Activated CD8-positive, alpha-beta memory T cell treated with anti-CD3 and anti-CD28 coated beads for 24 hours (primary cell): ENCODE measurements at places on chromosomes 6 and 20.

- no peak for DNase-seq
These were observed 427.4 kb upstream of the JAG1 start for GRCh38 chr20:11101243-11101642.

- DNase-seq = no peak
These were observed 11.0 kb downstream of the LY86 start for GRCh38 chr6:6599468-6599873.

GRCh38 chr6:69974193-69974592 lies 107.8 kb downstream of the COL19A1 start:
- DNase-seq = no peak

DNA sequence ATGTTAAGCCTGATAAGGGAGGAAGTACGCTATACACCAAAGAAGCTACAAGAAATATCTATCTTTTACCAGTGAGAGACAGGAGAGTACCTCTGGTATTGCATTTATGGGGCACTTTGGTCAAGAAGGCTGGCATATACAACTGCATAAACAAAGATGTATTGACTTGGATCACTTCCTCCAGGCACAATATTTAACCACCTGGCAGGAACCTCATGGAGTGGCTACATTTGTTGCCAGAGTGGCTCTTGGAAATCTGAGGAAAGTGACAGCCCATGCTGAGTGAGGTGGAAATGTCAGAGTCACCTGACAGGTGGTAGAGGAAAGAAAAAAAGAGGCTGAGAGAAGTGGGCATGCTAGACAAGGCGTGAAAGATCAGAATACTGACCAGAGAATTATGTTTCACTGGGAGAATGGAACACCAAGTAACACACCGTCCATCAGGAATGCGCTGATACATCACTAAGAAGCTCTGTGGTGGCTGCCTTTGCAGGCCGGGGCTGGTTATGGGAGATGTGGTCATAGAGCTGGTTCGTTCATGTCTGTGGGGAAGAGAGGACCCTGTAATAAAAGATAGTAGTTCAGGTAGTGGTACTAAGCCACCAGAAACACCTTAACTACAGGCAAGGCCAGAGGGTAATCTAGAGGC lies 61.4 kb upstream of the UFL1 start:
- DNase-seq = no peak

DNA sequence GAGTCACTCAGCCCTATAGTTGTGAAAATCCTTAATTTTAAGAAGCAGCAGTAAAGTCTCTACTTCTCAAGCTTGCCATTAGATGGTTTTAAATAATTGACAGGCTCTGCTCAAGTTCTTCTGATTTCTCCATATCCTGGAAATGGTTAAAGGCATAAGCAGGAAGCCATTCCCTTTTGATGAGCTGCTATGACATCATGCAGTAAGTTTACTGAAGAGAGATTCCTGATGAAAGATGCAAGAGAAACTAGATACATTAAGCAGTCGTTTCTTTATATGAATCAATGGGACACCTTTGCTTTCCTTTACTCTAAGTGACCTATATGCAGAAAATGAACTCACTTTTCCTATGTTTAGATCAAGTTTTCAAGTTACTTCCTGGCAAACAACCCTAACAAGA lies 9.8 kb downstream of the POPDC3 start:
- no peak for DNase-seq

DNA sequence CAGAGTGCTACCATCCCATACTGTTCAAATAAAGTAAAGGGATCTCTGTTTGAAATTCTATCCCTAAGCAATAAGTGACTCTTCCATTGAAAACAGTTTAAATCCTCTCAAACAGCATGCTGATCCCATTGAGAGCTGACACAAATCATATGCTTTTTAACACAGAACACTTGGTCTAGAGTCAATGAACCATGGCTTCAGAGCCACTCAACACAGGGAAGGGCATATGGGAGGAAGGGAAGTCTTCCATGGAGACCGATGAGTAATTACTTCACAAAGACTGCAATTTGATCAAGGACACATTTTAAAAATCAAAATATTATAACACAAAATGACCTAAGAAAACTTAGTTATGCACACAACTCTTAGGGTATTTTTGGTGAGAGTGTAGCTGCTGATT lies 1073.0 kb upstream of the MAP3K7 start:
- no peak for DNase-seq

GRCh38 chr6:85669735-85670194 lies 27.1 kb upstream of the SYNCRIP start:
- DNase-seq = peak; percentile 73

DNA sequence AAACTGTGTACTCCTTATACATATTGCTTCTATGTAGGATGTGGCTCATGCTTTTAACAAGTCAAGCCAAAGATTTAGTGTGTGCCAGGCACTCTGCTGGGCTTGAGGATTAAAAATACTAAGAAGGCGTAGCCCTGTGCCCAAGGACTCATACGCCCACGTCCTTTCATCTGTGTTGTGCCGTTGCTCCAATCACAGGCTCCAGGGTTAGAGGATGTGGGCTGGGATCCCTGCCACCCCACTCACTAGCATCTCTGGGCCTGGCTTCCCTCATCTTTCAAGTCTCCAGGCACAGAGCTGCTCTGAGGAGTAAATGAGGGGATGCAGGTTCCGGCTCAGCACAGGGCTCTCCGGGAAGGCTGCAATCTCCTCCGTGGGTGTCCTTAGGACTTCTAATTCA lies 214.2 kb downstream of the SYNDIG1 start:
- no peak for DNase-seq

DNA sequence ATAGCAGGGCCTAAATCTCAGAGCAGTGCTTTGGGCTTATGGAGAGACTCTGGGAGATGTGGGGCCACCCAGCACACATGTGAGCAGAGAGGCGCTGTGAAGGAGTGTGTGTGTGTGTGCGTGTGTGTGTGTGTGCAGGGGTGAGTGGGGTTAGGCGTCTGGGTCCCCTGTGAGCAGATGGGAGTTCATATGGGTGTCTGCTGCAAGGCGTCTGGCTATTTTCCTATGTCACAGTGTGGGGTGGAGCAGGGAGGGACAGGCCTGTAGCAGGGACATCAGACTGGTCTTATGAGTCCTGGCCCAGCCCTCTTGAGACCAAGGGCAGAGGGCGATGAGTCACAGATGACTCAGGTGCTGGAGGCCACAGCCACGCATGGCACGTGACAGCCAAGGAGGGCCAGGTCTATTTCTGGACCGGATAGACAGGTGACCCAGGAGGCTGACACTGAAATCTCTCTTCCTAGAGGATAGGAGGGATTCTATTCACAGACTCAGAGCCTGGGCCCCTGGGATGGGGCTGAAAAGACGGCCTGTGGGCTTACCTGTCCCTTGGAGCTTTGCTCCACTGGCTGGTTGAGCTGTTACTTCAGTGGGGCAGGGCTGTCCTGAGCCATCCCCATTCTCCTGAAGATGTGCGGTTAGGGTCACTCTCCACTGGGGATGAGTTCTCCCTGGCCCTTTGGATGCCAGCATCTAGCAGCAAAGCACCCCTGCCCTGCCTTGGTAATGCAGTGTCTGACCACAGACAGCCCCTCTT lies 28.9 kb downstream of the VEGFA start:
- no peak for DNase-seq

GRCh38 chr6:166940643-166941068 lies 15.7 kb downstream of the RNASET2 start:
- peak; percentile 50 for DNase-seq

DNA sequence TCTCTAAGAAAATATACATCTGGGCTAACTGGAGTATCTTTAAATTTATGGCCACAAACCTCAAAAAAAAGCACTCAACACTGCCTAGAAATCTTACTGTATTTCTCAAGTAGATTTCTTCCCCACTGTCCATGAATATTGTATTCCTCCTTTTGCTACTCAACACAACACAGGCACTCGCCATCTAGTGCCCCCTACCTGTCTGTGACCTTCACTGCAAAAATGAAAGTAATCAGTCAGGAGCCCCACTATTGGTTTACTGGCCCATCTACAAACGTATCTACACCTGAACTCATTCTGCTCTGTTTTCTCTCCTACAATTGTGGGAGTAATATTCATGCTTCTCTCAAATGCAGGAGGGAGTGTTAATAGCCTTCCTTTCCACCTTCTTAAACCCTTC lies 58.3 kb downstream of the LY86 start:
- no peak for DNase-seq
